Activated naive CD4-positive, alpha-beta T cell treated with anti-CD3 and anti-CD28 coated beads for 36 hours (primary cell): ENCODE measurements at places on chromosomes 12 and 14. TPM values are rescaled to one million over a fixed set of nuclear protein-coding genes. Genes with fewer than 3 reads are reported as not detected.

Gene POTEG
- not detected for total RNA-seq

Gene SIX1
- not detected for total RNA-seq

Gene SPX
- 0.57 TPM for total RNA-seq

Gene PSEN1
- 26.0 TPM for total RNA-seq

Gene AGAP2
- total RNA-seq, result 28.0 TPM

Gene MGST1
- total RNA-seq, result not detected

Gene LHX5
- total RNA-seq, result not detected

Gene TTC9
- total RNA-seq, result 7.5 TPM

Gene TCL1A
- not detected for total RNA-seq

Gene IL25
- not detected for total RNA-seq

Gene SOX5
- total RNA-seq, result not detected

Gene TNFAIP2
- total RNA-seq, result 0.12 TPM

Gene KIF26A
- 0.07 TPM for total RNA-seq

Gene SDSL
- total RNA-seq, result not detected

Gene EFS
- not detected for total RNA-seq

Gene INHBE
- total RNA-seq, result 0.81 TPM

Gene BAZ1A
- total RNA-seq, result 50.8 TPM
